Bronchial epithelial cell (primary cell): ENCODE measurements at places on chromosomes 12 and 14.

DNA sequence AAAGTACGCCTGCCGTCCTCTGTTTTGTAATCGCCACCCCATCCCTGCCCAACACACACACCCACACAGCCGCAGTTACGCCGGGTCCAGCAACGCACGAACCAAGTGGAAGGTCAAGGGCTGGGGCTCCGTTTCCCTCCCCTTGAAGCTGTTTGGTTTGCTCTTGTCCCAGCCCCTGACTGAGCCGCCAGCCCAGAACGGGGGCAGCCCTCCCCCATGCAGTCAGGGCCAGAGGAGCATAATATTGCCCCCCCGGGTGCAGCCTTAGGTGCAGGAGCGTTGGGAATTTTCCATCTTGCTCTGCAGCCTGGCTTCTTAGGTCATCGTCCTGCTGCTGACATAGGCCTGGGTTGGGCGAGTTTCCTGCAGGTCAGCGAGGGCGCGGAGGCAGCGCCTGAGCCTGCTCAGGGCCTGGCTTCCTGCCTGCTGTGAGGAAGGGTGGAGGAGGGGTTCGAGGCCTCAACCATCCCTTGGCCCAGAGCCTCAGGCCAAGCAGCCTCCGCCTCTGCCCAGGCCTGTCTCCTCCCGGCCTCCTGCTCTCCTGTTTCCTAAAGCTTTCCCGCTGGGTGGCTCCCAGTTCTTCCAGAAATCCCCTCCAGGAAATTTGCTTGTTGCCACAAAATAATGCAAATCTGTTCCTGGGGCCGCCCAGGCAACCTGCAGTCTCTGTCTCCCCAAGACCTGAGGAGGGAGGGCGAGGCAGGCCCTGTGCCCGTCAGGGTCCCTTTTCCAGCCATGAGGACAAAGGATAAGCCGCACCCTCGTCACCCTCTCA is 44.5 kb downstream of the PSMA6 start:
- DNase-seq = peak; percentile 96

DNA sequence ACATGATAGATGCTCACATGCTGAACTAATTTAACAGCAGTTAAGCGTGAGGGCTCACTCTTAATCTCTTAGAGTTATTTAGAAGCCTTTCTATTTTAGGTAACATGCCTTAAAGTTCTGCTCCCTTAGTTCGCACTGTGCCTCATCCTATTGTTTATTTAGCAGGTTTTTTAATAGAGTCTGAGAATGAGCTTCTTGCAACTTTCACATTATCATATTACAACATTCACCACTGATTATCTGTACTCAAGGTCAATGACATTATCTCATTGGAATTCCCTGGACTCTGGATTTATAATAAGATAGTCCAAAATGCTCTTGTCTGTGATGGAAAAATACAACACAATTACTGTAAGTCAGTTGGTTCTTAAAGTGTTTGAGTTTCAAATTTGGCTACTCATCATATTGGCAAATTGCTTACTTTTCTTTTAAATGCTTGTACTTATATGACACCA is 183.6 kb upstream of the SLC38A2 start:
- peak; percentile 95 for DNase-seq

- DNase-seq = no peak
Observed at GRCh38 chr12:132133952-132134652, 10.0 kb downstream of the DDX51 start.

- DNase-seq = no peak
Observed at GRCh38 chr12:20472102-20472782, 103.9 kb downstream of the PDE3A start.

DNA sequence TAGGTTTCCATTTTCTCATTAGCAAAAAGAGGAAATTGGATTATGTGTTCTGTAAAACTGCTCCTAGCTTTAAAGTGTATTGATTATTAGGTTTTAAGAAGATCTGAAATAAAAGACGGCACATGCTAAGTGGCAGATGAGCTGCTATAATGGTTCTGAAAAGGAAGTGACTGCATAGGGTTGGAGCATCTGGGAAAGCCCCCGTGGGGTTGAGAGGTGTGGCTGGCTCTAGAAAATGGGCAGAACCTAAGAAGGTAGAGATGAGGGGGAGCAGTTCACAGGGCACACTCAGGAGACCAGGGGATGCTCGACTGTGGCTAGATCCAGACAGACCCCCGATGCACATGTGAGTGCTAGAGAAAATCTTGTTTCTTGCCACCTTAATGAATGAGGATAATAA is 1.9 kb downstream of the IFNG-AS1 start:
- DNase-seq = no peak

- peak; percentile 73 for DNase-seq
Observed at GRCh38 chr14:78401866-78402265, 231.7 kb downstream of the NRXN3 start.

GRCh38 chr14:89359477-89360222 is 57.4 kb downstream of the FOXN3 start:
- DNase-seq = no peak

- peak; percentile 97 for DNase-seq
Observed at GRCh38 chr12:22101749-22102243, 55.8 kb downstream of the CMAS start.

GRCh38 chr14:68874746-68875155 is 81.9 kb upstream of the ZFP36L1 start:
- DNase-seq = no peak

GRCh38 chr14:98593361-98593761 is 678.6 kb downstream of the BCL11B start:
- no peak for DNase-seq

DNA sequence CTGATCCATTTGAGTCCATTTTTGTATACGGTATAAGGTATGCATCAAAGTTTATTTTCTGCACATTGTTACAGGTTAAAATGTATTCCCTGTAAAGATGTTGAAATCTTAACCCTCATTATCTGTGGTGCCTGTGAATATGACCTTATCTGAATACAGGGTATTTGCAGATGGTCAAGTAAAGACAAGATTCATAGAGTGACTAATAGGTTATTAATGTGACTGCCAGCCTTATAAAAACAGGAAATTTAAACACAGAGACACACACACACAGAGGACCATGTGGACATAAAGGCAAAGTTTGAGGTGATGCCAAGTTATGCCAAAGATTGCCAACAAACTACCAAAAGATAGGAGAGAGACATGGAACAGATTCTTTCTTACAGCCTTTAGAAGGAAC is 347.2 kb upstream of the DCN start:
- peak; percentile 87 for DNase-seq
